ENCODE measurements at places on chromosomes 5 and 9.
A peak's percentile ranks its signal among the peaks of the same experiment; 100 is the strongest.

DNA sequence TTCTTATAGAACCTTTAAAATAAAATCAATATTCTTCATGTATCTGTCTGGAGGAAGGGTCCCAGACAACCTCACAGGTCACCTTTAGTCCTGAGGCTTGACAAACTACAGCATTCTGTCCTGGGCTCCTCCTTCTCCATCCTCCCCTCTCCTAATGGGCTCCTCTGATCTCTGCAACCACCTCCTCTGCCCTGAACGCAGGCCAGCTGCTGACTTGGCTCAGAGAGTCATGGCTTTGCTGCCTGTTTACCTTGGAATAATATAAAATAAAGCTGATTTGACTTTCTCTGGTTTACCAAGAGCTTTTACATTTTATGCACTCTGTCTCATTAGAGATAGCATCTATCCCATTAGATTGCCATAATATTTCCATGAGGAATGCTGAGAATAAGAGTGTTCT lies 159.4 kb downstream of the SEMA6A start:
- no peak overlapping the region for H3K4me3 ChIP-seq
- no peak overlapping the region for H3K27ac ChIP-seq
- H3K4me1 ChIP-seq: no peaks in the 10 kb centered on the region

DNA sequence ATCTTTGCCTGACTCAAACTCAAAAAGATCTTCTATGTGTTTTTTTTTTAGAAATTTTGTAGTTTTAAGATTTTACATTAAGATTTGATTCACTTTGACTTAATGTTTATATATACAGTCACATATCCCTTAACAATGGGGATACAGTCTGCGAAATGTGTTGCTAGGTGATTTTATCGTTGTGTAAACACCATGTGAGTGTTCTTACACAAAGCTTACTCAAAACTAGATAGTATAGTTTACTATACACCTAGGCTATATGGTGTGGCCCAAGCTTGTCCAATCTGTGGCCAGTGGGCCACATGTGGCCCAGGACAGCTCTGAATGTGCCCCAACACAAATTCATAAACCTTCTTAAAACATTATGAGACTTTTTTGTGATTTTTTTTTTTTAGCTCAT lies 131.9 kb downstream of the CWC27 start:
- no peaks in the 10 kb centered on the region for H3K27me3 ChIP-seq
- no peak overlapping the region for H3K4me3 ChIP-seq
- no peaks in the 10 kb centered on the region for H3K4me1 ChIP-seq

DNA sequence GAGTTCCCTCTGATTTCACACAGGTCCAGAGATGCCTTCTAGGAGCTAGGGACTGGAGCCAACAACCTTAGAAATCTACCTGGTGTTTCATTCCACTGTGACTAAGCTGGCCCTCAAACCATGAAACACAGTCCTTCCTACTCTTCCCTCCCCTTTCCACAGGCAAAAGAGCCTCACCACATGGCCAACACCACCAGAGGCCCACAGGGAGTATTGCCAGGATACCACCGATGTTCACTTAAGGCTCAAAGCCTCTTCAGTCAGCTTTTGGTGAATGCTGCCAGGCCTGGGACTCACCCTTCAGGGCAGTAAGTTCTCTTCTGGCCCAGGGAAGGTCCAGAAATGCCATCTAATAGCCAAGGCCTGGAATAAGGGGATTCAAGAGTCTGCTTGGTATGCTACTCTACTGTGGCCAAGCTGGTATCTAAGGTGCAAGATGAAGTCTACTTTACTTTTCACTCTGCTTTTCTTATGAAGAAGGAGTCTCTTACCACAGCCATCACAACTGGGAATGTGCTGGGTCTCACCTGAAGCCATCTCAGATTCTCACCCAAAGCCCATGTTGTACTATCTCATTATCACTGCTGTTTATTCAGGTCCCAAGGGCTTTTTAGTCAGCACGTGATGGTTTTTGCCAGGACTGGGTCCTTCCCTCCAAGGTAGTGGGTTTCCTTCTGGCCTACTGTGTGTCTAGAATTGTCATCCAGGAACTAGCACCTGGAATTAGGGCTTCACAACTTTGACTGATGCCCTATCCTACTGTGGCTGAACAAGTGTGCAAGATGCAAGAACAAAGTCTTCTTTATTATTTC lies 1018.4 kb downstream of the TAF11L14 start:
- no peak overlapping the region for H3K4me3 ChIP-seq
- H3K4me1 ChIP-seq: no peaks in the 10 kb centered on the region
- H3K36me3 ChIP-seq: no peaks in the 10 kb centered on the region
- H3K27ac ChIP-seq: no peak overlapping the region
- no peak for DNase-seq
- H3K27me3 ChIP-seq: no peaks in the 10 kb centered on the region

DNA sequence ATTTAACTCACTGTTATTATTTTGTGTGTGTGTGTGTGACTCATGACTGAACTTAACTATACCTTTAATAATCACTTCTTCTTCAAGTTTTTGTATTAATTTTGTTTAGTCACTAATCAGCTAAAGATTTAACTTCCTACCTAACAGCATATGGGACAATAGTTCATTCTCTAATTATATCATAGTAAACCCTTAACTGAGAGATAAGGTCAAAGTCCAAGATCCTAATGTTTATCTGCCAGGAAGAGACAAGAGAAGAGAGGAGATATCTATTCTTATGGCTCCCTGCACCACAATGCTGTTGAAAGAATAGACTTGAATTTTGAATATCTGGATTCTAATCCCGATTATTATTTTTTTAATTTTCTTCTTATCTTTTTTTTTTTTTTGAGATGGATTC lies 28.1 kb downstream of the FREM1 start:
- no peaks in the 10 kb centered on the region for H3K36me3 ChIP-seq
- DNase-seq: no peak
- no peaks in the 10 kb centered on the region for H3K27me3 ChIP-seq
- H3K27ac ChIP-seq: no peak overlapping the region

DNA sequence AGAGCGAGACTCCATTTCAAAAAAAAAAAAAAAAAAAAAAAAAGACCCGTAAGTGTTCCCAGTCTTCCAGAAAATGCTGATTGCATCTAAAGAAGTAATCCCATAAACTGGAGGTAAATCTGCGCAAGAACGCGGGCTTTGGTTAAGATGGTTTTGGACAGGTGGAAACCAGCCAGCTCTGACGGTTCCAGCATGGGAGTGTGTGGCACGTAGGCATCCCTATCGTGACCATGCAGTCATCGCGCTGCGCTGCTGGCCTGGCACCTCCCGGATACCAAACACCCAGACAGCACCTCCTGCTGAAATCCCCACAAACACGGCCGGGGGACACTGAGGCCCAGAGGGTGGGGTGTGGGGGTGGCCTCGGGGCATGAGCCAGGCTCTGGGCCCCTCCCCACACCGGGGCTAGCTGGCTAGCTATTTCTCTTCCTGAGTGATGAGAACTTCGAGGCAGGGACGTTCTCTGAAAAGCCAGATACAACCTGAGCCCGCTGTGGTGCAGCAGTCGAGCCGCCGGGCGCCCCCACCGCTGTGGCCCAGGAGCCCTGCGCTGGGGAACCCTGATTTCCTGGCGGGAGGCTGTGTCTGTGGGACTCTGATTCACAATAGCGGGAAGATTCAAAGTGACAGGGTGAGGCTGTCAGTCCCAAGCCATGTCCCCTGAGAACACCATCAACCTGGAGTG lies 32.2 kb upstream of the NOTCH1 start:
- no peak for DNase-seq
- H3K27me3 ChIP-seq: no peaks in the 10 kb centered on the region
- H3K36me3 ChIP-seq: no peaks in the 10 kb centered on the region
- H3K4me3 ChIP-seq: no peak overlapping the region
- H3K27ac ChIP-seq: no peak overlapping the region

DNA sequence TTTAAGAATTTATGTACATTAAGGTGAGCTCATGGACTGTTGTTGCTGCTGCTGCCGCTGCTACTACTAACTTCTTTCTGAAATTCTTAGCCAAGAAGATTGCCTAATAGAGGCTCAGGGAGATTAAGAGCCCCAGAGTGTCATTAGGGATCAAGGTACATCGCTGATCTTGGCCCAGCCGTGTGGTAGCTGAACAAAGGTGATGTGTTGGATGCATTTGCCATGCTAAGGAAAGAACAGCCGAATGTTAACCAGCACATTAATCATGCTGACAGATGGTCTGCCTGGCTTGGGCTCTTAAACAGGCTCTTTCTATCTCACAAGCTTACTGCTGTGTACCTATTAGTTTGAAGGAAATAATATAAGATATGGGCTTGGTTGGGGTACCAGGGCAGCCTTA lies 137.1 kb downstream of the KCTD16 start:
- H3K4me3 ChIP-seq: no peak overlapping the region
- DNase-seq: no peak
- no peaks in the 10 kb centered on the region for H3K36me3 ChIP-seq
- peaks cover 4% of the 10 kb centered on the region for H3K27me3 ChIP-seq

GRCh38 chr5:126753227-126753626 lies 23.7 kb upstream of the LMNB1 start:
- H3K4me1 ChIP-seq: no peaks in the 10 kb centered on the region
- H3K4me3 ChIP-seq: no peak overlapping the region
- H3K27ac ChIP-seq: no peak overlapping the region
- H3K27me3 ChIP-seq: no peaks in the 10 kb centered on the region
- DNase-seq: no peak
- no peaks in the 10 kb centered on the region for H3K36me3 ChIP-seq

GRCh38 chr9:137278721-137279711 lies 1.5 kb downstream of the TOR4A start:
- DNase-seq: no peak
- H3K27ac ChIP-seq: no peak overlapping the region
- H3K4me3 ChIP-seq: peak overlapping the region; percentile 47
- peaks cover 60% of the 10 kb centered on the region for H3K4me1 ChIP-seq
- H3K27me3 ChIP-seq: peaks cover 44% of the 10 kb centered on the region

GRCh38 chr5:170633235-170634081 lies 129.6 kb downstream of the KCNIP1 start:
- no peaks in the 10 kb centered on the region for H3K36me3 ChIP-seq
- H3K4me1 ChIP-seq: peaks cover 18% of the 10 kb centered on the region
- no peaks in the 10 kb centered on the region for H3K27me3 ChIP-seq

DNA sequence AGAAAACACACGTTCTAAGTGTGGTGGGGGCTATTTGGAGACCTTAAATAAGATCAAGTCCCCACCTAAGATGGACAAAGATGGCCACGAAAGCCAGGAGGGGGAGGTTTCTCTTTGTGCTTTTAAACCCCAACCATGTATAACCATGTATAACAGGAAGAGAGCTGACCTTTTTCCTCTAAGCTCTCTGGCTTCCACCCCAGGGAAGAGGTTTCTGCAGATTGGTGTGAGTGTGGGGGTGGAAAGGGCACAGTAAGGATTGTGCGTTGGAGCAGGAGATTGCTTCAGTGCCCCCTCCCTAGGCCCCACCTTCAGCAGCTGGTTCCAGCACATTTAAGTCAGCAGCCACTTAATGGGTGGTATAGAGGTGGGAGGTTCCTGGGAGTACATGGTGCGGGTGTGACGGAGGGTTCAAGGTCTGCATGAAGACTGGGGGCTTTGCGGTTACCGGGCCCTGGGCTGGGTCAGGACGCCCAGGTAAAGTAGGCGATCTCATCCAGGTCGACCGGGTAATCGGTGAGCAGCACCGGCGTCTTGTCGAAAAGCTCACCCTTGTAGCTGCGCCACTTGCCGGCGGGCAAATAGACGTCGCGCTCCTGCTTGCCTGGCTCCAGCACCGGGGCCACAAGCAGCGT lies 6.2 kb downstream of the MYORG start:
- peak overlapping the region; percentile 43 for H3K4me3 ChIP-seq
- H3K27me3 ChIP-seq: peaks cover 4% of the 10 kb centered on the region
- no peaks in the 10 kb centered on the region for H3K36me3 ChIP-seq
- no peak for DNase-seq
- peaks cover 26% of the 10 kb centered on the region for H3K4me1 ChIP-seq
- no peak overlapping the region for H3K27ac ChIP-seq

GRCh38 chr5:104755806-104756205 lies 1193.2 kb upstream of the NUDT12 start:
- no peaks in the 10 kb centered on the region for H3K27me3 ChIP-seq
- H3K36me3 ChIP-seq: no peaks in the 10 kb centered on the region
- H3K27ac ChIP-seq: no peak overlapping the region
- DNase-seq: no peak

DNA sequence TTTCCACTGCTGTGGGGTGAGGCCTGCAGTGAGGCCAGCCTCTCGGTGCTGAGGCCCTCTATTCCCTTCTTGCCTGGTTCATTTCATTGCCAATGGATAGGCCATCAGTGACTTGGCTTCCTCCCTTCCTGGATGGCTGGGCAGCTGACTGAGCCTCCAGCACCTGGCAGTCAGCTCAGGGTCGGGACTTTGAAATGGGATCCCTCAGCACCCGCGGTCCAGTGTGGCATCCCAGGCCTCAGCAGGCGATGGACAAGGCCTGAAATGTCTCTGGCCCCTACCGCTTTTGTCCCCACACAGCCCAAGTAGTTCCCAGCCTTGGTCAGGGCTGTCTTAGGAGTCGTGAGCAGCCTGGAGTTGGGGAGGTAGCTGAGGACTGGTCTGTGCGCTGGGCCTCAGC lies 17.2 kb downstream of the NDST1 start:
- no peak overlapping the region for H3K27ac ChIP-seq
- no peak for DNase-seq
- peaks cover 24% of the 10 kb centered on the region for H3K4me1 ChIP-seq
- no peak overlapping the region for H3K4me3 ChIP-seq

DNA sequence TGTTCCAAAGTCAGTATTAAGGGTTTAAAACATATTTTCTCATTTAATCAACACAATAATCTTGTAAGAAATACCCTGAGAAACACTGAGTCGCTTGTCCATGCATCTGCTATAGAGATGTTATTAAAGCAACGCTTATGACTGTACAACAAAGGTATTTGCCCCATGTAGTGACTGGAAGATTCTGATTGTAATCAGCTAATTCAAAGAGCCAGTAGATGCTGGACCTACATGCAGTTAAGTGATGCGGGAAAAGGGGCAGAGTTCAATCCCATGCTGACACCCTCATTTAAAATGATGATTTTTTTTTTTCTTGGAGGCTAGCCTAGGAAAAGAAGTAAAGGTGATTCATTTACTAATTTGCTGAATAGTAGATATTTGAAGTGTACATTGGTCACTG lies 149.3 kb upstream of the MTAP start:
- H3K27me3 ChIP-seq: peaks cover 3% of the 10 kb centered on the region
- H3K36me3 ChIP-seq: no peaks in the 10 kb centered on the region
- H3K27ac ChIP-seq: no peak overlapping the region

DNA sequence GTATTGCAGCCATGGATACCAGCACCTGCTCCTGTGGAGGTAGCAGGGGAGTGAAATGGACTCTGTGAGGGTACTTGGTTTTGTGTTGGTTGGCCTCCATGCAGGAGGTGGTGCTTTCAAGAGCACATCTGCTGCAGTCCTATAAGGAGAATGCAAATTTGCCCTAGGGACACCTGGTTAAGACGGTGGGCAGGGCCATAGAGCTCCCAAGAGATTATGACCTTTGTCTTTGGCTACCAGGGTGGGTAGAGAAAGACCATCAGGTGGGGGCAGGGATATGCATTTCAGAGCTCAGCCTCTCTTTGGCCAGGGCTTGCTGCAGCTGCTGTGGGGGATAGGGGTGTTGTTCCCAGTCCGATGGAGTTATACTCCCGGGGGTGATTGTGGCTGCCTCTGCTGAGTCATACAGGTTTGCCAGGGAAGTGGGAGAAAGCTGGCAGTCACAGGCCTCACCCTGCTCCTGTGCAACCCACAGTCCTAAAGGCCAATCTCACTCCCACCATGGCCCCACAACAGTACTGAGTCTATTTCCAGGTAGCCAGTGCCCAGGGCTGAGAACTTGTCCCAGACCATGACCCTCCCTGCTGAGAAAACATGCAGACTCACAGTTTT lies 14.0 kb upstream of the PDLIM4 start:
- no peak overlapping the region for H3K4me3 ChIP-seq
- no peaks in the 10 kb centered on the region for H3K36me3 ChIP-seq
- no peaks in the 10 kb centered on the region for H3K4me1 ChIP-seq
- no peaks in the 10 kb centered on the region for H3K27me3 ChIP-seq

Data from suprapubic skin (tissue), 4 donors.